CD4-positive, alpha-beta T cell treated with Interleukin-17A for 4 hours (primary cell): ENCODE measurements at places on chromosomes 11 and 22.
A peak's percentile ranks its signal among the peaks of the same experiment; 100 is the strongest.

DNA sequence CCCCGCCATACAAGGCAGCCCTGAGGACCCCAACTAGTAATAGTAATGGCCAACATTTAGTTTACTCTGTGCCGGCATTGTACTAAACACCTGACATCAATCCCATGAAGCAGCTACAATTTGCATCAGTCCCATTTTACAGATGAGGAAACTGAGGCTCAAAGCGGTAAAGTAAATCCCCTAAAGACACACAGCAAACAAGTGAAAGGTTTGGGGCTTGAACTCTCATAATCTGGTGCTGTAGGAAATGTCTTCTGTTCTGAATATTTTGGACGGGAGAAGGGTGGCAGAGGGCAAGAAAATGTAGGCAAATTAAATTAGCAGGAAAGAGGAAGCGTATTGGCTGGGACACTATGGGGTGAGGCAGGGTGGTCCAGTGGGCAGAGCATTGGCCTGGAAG lies 160.3 kb upstream of the SYT13 start:
- no peak for DNase-seq

DNA sequence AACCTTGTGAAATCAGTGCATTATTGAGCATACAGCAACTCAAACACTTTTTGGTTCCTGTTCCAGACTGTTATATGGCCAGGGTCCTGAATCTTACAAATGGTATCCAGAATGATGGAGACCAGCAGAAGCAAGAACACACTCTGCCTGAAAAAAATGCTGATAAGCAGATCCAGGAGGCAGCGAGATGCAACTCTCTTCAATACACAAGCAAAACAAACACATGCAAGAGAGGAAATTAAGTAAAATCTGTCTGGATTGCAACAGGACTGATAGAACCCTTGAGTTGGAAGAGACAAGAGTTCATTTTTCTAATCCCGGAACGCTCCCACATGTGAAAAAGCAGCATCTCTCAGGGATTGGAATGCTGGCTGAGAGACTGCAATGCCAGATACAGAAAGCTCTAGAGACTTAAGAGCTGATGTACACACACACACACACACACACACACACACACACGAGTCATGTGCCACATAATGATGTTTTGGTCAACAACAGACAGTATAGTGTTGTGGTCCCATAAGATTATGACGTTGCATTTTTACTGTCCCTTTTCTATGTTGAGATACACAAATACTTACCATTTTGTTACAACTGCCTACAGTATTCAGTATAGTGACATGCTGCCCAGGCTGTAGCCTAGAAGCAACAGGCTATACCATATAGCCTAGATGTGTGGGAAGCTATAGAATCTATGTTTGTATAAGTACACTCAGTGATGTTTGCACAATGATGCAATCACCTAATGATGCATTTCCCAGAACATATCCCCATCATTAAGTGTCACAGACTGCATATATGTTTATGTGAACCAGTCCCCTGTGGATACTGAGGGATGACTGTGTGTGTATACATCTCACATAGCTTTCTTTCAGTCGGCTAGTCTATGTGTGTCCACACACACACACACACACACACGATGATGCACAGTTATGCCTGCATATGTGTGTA lies 406.6 kb downstream of the LARGE1 start:
- DNase-seq: no peak

GRCh38 chr11:114279792-114280546 lies 16.2 kb upstream of the NNMT start:
- DNase-seq: no peak

DNA sequence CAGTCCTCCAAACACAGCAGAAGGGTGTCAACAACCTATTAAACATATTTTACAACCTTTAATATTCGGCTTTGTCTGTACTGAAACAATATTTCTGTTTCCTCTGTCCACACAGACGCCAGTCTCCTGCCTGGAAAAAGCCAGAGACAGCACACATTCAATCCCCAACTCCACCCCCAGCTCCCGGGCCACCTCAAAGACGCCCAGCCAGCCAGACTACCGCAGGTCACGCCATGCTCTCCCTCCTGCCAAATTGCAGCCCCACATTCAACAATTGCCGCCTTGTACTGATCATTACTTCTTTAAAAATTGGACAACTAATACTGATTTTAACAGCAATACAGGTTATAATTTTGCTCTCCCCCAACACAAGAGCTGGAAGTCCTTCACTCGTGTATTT lies 1.2 kb downstream of the SERGEF start:
- DNase-seq: no peak

DNA sequence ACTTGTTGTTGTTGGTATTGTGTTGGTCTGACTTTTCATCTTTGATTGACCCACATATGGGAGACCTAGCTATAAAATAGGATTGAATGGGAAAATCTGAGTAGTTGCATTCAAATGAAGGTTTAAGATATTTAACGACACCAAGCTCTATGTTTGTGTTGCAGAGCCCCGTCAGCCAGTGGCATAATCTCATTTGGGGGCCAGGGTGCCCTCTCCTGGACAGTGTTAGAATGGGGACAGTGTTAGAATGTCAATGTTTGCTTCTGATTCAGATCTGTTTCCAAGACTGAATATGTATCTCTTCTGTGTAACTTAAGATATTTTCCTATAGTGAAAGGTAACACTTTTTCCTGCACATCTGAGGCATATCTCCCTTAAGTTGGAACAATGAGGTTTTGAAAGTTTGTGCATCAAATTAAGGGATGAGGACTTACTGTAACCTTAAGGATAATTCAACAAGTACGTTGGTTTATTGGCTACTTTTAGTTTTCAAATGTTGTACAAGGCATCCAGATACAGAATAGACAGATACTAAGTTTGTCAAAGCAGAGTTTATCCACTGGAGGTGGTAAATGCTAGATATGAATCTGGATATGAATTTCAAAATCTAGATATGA lies 5.3 kb upstream of the OR52M1 start:
- DNase-seq: peak; percentile 52

DNA sequence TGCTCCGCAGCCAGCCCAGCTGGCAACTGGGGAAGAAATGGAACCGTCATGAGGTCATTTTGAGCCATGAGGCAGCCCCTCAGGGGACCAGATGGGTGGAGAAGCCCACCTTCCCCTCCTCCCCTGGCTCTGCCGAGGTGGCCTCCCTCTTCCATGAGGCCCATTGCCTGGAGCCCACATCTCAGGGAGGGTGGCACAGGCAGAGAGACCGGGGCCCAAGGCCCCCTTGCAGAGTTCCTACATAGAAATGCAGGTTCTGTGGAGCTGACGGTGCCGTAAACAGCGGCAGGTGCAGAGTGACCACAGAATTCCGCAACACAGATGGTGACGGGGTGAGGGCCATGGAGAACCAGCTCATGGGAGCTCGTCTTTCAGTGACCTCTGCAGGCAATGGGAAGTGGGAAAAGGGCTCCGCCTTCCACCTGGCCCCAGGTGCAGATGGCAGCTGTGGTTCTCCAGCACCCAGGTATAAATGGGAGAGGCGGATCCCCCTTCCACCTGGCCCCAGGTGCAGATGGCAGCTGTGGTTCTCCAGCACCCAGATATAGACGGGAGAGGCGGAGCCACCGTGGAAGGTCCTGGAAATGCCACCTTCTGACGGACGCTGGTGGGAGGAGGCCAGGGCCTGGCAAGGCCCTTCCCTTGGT lies 765.4 kb downstream of the BRD1 start:
- no peak for DNase-seq

GRCh38 chr11:67627812-67628624 lies 1.7 kb downstream of the NUDT8 start:
- no peak for DNase-seq

GRCh38 chr22:45828841-45829240 lies 148.1 kb downstream of the WNT7B start:
- DNase-seq: no peak

- no peak for DNase-seq
These were observed 7.6 kb downstream of the MRGPRD start for GRCh38 chr11:68973219-68973618.

DNA sequence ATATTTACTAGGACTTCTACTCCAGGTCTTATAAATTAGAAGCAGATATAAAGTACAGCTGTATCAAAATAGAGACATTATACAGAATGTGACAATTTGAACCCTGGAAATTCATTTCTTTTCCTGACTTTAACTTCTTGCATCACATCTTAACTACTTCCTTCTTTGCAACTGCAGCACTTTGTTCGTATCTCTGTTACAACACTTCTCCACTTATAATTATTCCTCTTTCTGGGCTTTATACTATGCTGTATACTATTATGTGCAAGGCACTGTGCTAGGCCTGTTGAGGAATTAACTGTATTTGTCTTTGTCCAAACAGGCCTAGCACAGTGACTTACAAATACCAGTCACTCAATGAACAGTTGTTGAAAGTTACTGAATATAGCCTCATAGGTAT lies 1.8 kb upstream of the SLC36A4 start:
- DNase-seq: no peak

GRCh38 chr11:14315130-14315529 lies 43.9 kb downstream of the RRAS2 start:
- no peak for DNase-seq

GRCh38 chr22:28296452-28296851 lies 377.4 kb upstream of the PITPNB start:
- DNase-seq: no peak

- DNase-seq: no peak
These were observed 30.3 kb upstream of the FBLN1 start for GRCh38 chr22:45472426-45472825.

- no peak for DNase-seq
These were observed 728.9 kb downstream of the JRKL start for GRCh38 chr11:97118614-97119200.

- no peak for DNase-seq
These were observed 85.6 kb upstream of the PARVA start for GRCh38 chr11:12291766-12292165.

DNA sequence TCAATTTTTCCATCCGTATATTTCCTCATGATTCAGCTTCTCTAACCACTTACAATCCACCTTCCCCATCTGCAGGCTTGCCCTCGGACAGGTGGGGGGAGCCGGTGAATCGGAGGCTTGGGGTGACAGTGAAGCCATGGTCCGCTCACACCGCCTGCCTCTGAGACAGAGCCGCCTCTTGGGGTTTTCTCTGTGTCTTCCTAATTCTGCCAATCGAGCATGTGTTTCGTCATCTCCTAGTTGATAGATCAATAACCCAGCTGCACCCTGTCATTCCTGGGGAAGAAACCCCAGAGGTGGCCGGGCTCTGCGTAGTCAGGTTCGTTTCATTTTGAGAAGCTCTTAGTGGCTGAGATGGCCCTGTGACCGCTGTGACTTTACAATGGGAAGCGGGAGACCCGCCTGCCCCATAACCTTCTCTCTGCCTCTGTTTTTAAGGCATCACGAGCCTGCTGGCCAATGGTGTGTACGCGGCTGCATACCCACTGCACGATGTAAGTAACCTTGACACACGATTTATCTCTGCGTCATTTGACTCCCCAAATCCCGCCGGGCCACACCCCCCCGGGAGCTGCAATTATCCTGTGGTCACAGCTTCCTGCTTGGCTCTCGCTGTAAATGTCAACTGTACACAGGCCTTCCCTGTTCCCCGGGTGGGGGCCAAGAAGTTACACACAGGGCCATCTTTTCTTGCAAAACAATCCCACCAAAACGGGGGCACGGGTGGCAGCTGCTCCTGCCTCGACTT lies 33.3 kb downstream of the ANO1 start:
- no peak for DNase-seq

- DNase-seq: no peak
These were observed 98.1 kb downstream of the ATXN10 start for GRCh38 chr22:45769569-45770210.

GRCh38 chr11:46942172-46942571 lies 5.6 kb downstream of the CSTPP1 start:
- DNase-seq: no peak

- no peak for DNase-seq
These were observed 25.9 kb downstream of the PIWIL4 start for GRCh38 chr11:94593030-94593429.

- no peak for DNase-seq
These were observed 28.1 kb downstream of the INTS4 start for GRCh38 chr11:77966338-77966737.

DNA sequence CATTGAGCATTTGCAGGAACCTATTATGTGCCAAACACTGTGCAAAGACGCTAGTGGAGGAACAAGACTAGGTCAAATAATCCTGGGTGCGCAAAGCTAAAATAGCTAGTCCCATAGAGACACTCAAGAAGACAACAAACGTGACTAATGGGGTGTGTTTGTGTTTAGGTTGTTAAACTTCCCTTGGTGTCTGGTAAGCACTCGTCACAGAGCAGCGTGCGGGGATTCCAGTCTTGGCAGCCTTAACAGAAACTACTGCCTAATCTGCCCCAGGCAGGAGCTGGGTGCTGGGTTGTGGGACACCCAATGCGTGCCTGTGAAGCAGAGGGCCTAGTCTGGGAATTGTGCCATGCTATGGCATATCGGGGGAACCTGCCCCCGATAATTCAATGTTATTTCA lies 10.8 kb upstream of the CALCB start:
- no peak for DNase-seq

DNA sequence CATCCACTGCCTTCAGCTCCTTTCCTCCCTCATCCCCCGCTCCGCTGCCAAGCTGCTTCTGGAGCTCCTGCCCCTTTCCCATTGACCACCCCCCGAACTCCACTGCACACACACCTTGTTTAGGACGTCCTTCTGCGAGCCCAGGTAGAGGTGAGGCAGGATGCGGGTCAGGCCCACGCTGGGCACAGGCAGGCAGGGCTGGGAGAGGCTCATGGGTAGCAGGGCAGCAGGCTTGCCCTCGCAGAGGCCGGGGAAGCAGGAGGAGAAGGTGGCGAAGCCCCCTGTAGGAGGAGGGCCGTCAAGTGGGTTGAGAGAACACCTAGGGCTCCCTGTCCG lies 13.3 kb downstream of the DUSP8 start:
- no peak for DNase-seq

GRCh38 chr11:78318321-78319114 lies 99.1 kb downstream of the GAB2 start:
- no peak for DNase-seq

- DNase-seq: no peak
These were observed 2.5 kb upstream of the FXYD6 start for GRCh38 chr11:117878939-117879475.

- no peak for DNase-seq
These were observed 658.2 kb downstream of the NTM start for GRCh38 chr11:132028380-132029240.

GRCh38 chr11:74849525-74850391 lies 99.1 kb downstream of the XRRA1 start:
- DNase-seq: no peak

- DNase-seq: no peak
These were observed 471.1 kb upstream of the KIRREL3 start for GRCh38 chr11:127471662-127472061.

DNA sequence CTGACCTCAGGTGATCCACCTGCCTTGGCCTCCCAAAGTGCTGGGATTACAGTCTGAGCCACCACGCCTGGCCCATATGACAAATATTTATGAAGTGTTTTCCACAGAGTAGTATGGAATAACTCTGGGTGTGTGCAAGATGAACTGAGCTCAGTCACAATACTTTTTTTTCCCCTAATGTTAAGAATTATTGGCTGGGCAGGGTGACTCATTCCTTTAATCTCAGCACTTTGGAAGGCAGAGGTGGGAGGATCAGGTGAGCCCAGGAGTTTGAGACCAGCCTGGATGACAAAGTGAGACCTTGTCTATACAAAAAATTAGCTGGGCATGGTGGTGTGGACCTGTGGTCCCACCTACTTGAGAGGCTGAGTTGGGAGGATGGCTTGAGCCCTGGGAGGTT lies 6.4 kb downstream of the PTPRJ start:
- no peak for DNase-seq
